ENCODE measurements at places on chromosomes 3 and 15.

DNA sequence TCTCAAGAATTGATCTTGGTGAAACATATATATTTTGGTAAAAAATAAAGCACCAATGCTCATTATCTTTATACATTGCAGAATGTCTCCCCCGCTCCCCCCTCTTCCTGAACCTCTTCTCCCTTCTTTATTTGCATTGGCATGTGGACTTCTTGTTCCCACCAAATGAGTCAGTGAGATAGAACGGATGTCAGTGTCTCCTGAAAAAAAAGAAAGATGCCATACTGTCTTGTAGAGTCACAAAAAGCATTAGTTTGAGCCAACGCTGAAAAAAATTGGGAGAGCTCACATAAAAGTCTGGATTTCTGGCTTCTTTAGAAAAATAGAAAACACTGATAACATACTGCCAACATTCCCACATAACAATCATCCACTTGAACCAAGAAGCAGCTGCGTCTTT lies 32.0 kb upstream of the STXBP5L start:
- DNase-seq: no peak

DNA sequence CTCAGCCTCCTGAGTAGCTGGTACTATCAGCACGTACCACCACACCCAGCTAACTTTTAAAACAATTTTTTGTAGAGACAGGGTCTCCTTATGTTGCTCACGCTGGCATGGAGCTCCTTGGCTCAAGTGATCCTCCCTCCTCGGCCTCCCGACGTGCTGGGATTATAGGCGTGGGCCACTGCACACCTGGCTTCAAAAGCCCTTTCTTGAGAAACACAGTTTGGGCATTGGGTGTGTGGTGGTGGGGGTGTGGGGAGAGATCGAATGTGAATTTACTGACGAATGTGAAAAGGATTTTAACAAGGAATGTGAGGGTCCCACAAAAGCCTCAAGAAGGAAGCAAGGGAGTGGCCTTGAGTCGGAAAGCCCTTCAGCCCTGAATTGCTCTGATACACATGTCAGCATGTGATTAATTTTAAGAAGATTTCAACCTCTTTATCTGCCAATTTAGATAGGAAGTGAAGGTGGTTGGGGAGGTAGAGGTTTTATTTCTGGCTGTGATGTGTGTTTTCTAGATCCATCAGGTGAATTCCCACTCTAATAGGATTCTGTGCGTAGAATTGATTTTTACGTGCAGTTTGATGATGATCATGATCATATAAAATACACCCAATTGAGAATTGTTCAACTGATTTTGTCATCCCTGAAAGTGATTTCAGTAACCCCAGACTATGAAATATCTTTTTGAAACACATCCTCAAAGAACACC lies 1.1 kb downstream of the CCR4 start:
- DNase-seq: no peak

DNA sequence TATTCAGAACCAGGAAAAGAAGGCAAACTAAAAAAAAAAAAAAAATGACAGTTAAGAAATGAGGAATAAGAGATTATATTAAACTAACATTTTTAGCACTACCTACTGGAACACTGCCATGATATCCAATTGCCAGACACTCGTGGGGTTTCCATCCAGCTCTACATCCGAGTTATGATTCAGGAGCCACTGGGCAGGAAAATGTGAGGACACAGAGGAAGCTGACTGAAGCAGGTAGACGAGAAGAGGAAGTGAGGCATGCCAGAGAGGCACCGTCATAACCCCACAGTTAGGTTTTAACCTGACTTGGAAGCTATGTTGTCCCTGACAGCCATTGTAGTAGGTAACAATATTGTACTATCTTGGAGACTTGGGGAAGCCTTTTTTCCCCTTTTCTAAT lies 495.0 kb downstream of the NLGN1 start:
- no peak for DNase-seq

DNA sequence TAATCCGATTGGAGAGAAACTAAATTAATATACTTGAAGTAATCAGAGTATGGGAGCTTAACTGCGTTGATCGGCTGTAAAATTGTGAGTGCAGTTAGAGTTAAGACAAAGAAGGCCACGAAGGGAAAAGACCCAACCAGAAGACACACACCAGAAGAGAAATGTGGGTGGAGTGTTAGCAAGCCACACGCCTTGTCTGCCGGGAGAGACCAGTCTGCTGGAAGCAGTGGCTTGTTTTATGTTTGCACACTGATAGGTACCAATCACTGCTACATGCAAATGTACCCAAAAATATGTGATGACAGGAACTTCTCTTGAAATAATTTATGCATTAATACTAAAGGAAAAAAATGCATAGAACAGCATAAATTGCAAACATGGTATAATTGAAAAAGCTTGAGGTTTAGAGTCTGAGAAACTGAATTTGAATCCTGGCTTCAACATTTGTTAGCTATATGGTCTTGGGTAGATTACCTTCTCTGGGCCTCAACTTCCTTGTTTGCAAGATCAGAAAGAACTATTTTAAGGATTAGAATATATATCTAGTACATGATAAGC lies 23.1 kb downstream of the EEFSEC start:
- no peak for DNase-seq

DNA sequence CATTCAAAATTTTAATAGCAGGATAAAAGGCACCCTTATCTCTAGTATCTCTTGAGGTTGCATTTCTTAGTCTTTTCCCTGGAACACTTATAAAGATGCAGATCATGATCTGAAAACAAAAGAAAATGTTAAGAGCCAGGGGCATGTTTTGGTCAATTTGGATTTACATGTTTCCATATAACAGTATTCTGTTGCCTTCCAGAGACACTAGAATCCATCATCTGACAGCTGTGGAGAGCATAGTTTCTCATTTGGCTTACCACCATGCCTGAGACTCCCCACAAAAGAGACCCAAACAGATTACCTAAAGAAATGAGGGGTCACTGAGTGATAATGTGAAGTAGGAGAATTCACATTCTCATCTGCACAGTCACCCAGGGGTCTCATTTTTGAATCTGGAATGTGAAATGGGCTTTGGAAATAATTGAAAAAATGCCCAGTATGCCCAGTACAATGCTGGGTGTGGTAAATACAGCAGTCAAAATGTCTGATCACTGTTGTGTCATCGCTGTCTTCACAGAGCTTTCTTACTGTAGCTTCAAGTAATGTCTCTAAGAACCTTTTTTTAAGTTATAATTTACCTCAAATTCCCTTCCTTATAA lies 79.9 kb upstream of the ZBTB20 start:
- DNase-seq: no peak

- no peak for DNase-seq
Observed at GRCh38 chr15:83380059-83380458, 67.1 kb upstream of the SH3GL3 start.

GRCh38 chr3:172687501-172687900 lies 23.4 kb downstream of the NCEH1 start:
- DNase-seq: no peak

DNA sequence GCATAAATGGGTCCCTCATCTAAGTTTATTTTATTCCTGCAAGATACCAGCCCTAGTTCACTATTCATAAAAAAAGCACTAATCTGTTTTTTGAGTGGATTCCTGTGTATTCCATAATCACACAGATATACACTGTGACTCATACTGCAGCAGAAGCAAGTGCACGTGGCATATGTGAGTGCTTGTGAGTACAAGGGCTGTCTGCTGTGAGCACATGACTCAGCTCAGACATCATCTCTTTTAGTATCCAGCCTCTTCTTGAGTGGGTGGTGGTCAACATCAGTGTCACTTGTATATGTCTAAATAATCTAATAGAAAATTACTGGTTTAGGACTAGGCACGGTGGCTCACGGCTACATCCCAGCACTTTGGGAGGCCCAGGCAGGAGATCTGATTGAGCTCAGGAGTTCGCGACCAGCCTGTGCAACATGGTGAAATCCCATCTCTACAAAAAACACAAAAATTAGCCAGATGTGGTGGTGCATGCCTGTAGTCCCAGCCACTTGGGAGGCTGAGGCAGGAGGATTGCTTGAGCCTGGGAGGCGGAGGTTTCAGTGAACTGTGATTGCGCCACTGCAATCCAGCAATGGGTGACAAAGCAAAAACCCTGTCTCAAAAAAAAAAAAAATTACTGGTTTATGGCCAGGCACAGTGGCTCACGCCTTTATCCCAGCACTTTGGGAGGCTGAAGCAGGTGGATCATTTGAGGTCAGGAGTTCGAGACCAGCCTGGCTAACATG lies 49.8 kb downstream of the NIPA2 start:
- DNase-seq: no peak

GRCh38 chr15:69145694-69146492 lies 14.5 kb upstream of the GLCE start:
- no peak for DNase-seq

GRCh38 chr3:57544181-57545125 lies at the start of gene DNAH12:
TSS of gene DNAH12 (minus strand) at chr3:57544344. CDS start at chr3:57542870, 1,474 bp downstream.
- no peak for DNase-seq

DNA sequence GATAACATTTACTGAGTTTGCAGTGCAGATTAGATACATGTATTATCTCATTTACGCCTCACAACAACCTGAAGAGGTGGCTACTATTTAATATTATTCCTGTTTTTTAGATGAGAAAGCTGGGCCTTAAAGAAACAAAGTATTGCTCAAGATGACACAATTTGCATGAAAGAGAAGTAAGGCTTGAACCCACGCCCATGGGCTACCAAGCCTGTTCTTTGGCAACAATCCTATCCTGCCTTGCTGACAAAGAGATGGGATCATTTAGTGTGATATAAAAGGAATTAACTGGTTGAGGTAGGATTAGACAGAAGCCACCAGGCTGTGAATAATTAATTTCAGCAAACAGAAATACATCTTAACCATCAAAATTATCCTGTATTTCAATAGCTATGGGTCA lies 9.2 kb upstream of the LDHAL6B start:
- DNase-seq: no peak

- DNase-seq: no peak
Observed at GRCh38 chr3:177345973-177346503, 148.8 kb upstream of the TBL1XR1 start.

GRCh38 chr3:48503401-48504050 lies 448 bp downstream of the SHISA5 start:
- DNase-seq: no peak

DNA sequence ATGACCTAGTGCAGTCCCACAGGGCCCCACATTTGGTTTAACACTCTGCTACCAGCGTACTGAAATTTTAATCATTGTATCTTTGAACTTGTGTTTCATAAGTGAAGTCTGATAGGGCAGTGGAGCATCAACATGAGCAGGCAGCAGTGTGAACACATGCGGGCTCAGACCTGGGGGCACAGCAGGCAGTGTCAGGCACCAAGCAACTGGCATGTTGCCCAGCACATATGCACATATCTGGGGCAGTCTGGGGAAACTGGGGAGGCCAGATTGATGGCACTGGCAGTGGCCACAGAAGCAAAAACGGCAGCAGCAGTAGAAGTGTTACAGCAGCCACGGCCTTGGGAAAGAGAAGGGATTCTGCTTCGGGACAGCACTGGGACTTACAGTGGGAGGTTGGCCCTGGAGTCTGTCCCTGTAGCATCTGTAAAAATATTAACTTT lies 353.9 kb upstream of the KCNMB2 start:
- no peak for DNase-seq

DNA sequence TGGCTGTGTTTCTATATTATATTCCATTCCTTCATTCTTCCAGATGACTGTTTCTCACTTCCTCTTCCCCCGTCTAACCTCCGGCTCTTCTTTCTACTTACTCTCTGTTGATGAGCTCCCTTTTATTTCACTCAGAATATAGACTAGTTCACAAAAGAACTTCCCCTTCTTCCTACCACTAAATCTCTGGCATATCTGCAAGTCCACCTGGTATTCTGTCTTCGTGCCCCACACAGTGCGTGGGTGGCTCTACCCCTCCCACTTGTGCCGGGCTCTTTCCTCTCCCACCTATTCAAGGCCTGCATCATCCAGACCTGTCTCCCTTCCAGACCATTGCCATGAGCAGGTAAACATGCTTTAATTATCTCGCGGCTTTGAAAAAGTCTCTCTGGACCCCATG lies 73.0 kb downstream of the SCN10A start:
- no peak for DNase-seq

GRCh38 chr3:16589867-16590624 lies 15.2 kb downstream of the DAZL start:
- no peak for DNase-seq

DNA sequence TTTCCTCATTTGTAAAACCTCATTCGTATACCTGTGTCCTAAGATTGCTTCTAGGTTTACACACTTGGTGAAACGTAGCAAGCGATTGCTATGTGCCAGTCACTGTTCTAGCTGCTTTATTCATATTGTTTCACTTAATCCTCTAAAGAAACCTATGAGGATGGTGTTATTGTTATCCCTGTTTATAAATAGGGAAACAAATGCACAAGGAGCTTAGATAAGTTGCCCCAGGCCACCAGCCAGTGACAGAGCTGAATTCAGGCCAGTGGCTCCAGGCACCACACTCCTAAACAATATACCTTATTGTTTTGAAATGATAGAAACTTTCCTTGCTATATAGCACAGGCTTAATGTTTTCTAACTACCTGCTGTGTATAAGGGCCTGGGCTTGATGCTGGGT lies 44.0 kb downstream of the LPP start:
- DNase-seq: no peak

DNA sequence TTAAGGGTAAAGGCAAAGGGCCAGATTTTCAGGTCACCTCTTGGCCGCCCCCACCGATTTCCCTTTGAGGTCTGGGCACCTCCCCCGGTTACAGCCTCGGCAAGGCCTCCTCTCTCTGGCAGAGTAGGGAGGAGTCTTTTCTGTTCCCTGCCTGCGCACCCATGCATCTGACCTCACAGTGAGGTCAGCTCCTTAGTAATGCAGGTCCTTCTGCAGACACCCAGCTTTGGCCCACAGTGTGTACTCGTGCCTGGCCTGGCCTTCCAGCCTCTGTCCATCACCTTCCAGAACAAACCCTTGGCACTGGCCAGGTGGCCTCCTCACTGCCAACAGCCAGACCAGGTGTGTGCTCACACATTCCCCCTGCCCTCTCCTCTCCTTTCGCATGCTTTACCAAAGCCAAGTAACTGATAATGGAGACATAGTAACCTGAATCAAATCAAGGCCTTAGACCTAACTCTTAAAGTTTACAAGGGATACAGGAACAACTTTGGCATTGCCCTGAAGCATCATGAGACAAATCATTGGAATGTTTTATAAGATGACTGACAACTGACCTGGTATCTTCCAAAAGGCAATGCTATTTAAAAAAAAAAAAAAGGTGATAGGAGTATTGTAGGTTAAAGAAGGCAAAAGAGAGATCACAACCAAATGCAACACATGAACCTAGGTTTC lies 61.3 kb downstream of the CORO2B start:
- DNase-seq: no peak

DNA sequence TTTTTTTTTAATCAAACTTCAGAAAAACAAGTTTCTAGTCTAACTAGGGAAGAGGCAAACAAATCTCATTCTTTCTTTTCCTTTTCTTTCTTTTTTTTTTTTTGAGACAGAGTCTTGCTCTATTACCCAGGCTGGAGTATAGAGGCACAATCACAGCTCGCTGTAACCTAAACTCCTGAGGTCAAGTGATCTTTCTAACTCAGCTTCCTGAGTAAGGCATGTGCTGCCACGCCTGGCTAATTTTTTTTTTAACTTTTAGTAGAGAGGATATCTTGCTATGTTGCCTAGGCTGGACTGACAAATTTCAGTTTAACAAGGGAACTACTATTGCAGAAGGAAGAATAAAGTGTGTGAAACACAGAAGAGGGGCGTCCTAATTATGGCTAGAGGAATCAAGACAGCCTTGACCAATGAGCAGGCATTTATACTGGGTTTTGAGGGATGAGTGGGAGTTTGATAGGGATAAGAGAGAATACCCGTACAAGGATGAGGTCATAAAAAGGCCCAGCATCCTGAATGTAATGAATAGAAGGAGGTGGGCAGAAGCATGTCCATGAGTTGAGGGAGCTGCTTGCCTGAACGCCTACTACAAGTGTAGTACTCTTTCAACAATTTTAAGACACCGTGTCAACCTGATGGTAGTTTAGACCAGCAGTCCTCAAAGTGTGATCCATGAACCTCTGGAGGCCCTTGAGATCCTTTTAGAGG lies 6.7 kb upstream of the ZFAND6 start:
- no peak for DNase-seq
